ENCODE measurements at places on chromosomes 7 and 10.

DNA sequence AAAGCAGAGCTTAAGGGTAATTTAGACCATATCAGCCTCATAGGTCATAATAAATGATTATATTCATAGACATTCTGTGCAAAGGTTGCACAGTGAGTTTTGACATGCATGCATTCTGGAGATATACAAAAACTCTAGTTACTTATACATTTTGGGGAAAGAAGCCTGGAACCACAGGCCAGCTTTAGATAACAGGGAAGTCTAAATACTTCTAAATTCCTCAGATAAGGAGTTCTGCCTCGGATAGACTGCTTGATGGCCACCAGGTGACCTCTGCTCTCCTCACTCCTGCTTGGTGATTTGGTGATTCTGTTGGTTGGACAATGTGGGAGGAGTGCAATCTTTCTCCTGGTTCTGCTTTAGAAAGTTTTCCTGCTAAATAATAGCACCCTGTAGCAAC lies 77.9 kb downstream of the SGMS1 start:
- no peak for DNase-seq

- peak; percentile 13 for DNase-seq
These were observed 3.9 kb downstream of the BRI3 start for GRCh38 chr7:98285157-98286092.

DNA sequence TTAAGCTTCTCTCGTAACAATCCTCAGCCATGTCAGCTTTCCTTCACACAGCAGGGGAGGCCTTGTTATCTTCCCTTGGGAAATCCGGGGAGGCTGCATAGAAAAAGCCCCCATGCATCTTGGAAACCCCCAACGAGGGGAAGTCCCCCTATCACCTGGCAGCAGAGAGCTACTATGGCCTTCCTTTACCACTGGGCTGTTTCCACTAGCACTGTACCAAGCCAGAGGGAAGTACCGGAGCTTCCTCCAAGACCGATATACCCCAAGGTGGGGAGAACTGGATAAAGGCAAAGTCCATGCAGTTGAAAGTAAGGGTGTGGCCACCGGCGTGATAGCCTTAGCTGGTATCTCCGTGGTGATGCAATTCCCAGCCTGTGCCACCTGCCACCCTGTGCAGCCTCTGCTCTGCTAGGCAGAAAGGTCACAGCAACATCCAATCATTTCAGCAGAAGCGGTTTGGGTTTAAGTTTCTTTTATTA lies 4.4 kb upstream of the CLIP2 start:
- no peak for DNase-seq

- DNase-seq, result no peak
These were observed 57.4 kb upstream of the FERD3L start for GRCh38 chr7:19202599-19202998.

GRCh38 chr10:13414855-13415254 lies 66.8 kb upstream of the SEPHS1 start:
- DNase-seq, result no peak

- peak; percentile 99 for DNase-seq
These were observed 34.0 kb downstream of the TMEM270 start for GRCh38 chr7:73894733-73895551.

- no peak for DNase-seq
These were observed 53.6 kb upstream of the DNAAF5 start for GRCh38 chr7:672891-673290.

DNA sequence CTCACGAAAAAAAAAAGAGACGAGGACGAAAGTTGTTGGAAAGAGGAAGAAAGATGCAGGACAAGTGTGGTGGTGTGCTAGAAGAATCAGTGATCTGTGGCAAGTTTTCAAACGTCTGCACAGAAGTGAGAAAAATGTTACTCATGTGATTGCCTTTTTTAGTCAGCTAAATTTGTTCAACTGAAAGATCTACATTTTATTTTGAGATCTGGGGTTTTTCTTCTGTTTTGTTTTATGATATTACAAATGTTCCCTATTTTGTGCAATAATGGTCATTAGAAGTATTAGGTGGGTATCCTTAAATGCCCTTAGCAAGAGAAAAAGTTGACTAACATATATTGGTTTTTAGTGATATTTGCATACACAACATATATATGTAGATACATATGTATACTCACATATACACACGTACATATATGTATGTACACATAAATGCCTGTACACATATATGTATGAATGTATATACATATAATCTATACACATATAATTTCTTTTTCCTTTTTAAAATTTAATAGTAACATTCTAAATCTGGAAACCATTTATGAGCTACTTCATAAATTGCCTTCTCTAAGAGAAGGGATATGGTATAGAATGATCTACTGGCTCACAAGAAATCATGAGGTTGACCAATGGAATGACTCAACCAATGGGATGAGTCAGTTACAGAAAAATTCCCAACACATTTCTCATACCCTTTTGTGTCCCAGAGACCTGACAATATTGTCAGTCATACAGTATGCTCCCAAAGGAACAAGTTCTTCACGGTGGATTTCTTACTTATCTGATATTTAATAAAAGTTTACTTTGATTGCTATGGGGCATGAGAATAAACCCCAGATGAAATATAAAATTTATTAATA lies 38.4 kb downstream of the SLC39A12 start:
- DNase-seq, result peak; percentile 89

DNA sequence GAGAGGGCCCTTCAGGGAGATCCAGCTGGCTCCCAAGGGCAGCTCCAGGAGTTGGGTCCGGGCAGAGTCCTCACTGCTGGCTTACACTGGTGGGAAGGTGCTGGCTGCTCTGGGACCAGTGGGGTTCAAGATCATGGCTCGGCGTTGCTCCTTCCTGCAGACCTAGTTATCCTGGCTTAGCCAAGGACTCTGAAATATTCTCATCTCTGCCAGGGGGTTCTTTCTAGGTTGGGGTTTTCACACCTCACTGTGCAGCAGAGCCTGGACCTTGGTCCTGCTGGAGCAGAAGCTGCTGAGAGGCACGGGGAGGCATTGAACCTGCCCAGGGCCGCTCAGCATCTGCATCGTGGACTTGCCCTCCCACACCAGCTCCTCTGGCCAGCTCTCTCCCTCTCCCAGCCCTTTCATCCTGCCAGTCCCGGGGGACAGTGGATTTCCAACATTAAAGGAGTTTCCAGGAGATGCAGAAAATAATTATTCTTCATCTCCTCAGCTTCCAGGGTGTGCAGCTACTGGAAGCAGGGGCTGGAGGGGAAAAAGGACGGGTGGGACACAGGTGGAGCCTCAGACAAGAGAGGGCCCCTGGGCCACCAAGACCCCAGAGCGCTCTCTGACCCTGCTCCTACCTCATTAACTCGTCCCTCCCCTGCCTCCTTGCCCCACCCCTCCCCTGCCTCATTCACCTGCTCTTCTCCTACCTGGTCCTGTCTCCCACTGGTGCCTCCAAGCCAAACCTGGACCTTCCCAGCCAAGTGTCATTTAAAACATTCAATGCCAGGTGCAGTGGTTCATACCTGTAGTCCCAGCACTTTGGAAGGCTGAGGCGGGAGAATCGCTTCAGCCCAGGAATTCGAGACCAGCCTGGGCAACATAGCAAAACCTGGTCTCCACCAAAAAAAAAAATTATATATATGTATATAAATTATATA lies 42.5 kb downstream of the JAKMIP3 start:
- DNase-seq, result no peak

DNA sequence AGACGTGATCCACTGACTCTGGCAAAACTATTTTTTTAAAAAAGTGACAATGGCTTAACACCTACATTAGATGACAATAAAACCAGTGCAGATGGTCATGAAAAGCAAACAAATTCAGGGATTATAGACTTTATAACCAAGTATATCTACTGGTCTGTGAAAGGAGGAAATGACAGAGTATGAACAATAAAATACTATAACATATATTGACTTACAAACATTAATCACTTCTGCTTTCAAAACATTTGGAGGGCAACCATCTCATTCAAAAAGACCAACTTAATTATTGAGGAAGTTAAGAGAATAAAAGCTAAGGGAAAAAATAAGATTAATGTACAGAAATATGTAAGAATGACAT lies 34.8 kb downstream of the JMJD1C start:
- no peak for DNase-seq

- no peak for DNase-seq
These were observed 37.4 kb upstream of the ABCB4 start for GRCh38 chr7:87512906-87513305.

DNA sequence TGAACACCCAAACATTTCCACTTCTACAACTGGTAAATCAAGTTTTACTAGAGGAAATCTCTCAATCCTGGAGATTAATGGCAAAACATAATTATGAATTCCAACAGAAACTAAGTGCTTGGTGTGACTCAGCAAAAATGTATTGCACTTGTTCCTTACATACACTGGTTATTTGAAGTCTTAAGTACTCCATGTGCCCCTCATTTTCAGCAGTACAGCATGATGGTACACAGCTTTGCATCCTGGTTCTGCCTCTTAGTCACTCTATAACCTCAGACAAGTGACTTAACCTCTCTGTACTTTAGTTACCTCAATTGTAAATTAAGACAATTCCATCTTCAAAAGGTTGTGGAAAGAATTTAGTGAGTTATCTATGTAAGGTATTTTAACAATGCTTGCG lies 12.9 kb downstream of the SLC16A12 start:
- DNase-seq, result peak; percentile 14

DNA sequence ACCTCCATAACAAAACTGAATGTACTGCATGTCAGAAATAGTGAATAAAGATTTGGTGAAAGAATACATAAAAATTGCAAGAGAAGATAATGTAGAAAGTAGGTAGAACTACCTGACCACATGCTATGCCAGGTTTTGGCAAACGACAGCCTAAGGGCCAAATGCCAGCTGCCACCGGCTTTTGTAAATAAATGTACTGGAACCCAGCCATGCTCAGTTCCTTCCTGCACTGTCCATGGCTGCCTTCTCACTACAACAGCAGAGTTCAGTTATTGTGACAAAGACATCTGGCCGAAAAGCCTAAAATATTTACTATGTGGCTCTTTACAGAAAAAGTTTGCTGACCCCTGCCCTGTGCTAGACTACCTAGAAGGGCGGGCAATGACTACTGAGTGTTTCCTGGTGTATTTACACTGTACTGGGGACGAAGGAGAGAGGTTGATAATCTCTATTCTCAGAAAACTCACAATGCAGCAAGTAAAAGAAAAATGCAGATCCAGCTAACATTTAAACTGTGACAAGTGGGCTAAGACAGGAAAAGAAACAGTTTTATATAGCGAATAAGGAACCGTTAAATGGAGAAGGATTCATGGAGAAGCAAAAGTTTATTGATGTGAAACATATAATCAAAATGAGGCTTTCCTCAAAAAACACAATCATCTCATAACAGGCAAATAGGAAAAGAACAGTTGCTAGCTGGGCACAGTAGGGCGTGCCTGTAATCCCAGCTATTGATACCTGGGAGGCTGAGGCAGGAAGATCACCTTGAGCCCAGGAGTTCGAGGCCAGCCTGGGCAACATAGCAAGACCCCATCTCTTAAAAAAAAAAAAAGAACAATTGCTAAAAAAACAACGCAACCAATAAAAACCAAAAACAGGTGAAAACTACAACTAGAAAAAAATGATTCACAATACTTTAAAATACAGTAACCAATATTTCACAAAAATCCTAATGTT lies 13.7 kb downstream of the KIN start:
- no peak for DNase-seq

GRCh38 chr7:75621124-75621523 lies 117.6 kb downstream of the HIP1 start:
- DNase-seq, result no peak

DNA sequence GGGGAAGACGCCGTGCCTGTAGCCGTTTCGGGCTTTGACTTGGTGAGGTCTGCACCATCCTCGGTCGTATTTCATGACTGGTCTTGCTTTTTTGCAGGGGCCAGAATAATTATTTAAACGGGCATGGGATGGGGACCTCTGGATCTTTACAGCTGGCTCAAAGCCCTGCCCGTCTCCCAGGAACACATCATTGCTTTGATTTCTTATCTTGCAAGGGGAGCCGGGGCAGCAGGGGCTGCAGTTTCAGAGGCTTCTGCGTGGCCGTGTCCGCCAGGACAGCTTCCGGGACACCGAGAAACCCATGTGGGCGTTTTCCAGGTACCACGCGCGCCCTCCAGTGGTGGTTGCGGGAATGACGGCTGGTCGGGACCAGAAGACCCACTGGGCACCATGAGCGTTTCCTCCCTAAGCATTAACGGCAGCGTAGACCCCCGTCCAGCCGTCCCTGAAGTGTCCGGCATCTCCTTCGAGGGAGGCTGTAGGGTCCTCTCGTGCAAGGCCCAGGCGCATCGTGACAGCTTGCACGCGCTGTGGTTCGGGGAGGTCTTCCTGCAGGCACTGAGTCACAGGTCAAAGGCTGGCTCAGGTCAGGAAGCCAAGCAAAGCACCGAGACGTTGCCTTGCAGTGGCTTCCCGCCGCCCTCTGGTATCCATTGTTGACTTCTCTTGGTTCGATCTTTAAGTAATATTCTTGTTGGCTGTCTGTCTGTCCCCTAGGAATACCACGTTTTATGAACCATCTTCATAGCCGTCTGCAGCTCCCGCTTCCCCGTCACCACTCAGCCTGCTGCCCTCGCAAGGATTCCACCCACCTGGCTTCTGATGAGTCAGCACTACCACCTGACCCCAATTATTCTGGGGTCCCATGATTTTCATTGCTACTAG lies 16.2 kb upstream of the ZFAND2A start:
- peak; percentile 48 for DNase-seq

DNA sequence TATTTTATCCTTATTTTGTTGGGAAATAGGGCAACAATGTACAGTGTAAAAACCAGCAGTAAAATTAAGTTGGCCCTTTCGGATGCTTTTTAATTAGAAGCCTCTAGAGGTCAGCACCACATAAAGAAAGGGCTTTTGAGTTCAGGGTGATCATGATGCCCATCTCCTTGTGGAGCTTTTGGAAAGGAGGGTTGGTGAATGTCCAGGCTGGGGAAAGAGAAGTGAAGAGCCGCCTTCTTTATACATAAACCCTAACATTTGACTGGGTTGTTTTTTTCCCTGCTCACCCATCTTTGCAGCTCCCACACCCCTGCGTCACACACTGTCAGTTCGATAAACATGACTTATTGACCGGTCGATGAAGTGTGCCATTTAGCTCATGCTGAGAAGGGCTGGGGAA lies 29.8 kb downstream of the MTURN start:
- peak; percentile 54 for DNase-seq

DNA sequence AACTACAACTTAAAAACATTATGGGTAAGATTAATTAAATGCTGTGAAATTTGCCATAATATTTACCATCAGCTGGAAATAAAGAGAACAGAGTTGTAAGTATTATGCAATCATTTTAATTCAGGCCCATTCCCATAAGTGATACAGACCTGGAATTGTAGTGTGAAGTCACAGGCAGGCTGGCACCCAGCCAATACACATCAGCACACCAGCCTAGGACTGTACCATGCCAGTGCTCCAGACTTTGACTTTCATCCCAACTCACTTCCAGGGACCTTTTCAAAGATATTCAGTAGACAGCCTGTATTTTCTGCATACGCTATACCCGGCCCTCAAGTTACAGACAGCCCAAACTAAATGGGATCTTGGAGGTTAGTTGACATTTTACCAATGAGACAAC lies 143.3 kb downstream of the TES start:
- peak; percentile 51 for DNase-seq

GRCh38 chr10:103451091-103451813 lies 918 bp downstream of the CALHM2 start:
- DNase-seq, result no peak

DNA sequence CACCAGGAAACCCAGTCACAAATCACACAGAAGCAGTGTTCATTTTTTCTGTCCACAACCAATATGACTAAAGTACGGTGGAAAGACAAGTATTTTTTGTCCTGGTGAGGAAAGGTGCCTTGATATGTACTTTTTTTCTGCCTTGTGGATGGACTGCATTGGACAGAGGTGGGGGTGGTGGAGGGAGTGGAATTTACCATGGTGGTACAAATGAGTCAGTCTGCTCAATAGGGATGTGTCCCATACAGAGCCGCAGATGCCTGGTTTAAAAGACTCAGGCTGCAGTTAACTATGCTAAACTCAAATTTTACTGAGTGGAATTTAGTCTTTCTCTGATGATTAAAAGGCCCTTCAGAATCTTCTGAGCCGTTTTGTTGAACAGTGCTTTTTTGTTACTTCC lies 674.5 kb upstream of the GALNT17 start:
- no peak for DNase-seq

All from RCC 7860 (cell line).